ENCODE measurements at places on chromosomes 13 and 19.

DNA sequence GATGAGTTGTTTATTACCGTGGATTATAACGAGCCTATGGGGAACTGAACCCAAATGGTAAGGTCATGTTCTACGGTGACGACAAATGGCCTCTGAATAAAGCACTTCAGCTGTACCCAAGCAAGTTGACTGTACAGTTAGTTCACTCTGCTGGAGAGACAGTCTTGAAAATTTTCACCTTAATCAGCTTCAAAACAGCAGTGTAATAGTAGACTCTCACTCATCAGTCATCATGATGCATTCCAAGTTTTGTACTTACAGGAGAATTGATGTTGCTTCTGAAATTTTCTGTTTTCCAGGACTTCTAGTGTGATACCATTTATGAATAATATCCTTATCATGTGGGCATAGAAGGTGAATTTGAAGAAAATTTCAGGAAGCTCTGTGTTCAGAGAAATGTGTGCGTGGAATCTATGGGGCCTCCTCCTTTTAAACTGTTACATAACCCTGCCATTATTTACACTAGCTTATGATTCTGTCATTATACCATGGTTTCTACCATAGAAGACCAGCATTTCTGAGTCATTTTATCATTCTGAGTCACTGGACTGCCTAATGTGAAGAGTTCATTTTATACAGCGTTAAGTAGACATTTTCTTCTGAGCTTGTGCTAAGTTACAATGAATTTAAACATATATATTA is 96.9 kb downstream of the WDFY2 start:
- no peak for DNase-seq

- DNase-seq = no peak
These were observed 85.6 kb downstream of the COL4A2 start for GRCh38 chr13:110392510-110393240.

- DNase-seq = no peak
These were observed 68.7 kb downstream of the POSTN start for GRCh38 chr13:37529751-37530385.

DNA sequence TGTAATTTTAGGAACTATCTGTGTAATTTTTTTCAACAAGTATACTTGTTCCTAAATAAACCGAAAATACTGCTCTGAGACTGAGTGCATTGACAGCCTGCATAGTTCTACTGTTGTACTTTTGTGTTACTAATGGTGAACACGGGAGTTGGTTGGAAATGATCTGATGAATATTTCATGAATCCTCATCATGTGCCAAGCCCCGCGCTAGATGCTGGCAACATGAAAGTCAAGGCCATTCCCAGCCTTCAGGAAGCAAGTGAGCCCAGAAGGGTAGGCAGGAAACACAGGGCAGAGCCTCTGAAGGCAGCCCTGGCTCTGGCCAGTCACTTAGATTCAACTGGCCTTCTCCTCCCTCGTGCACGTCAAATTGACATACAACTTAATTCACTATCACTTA is 106.1 kb downstream of the ABCC4 start:
- no peak for DNase-seq

GRCh38 chr13:98693756-98694155 is 58.7 kb downstream of the SLC15A1 start:
- DNase-seq = no peak

- no peak for DNase-seq
These were observed 22.2 kb downstream of the FAM187B start for GRCh38 chr19:35206379-35206778.
